ENCODE measurements at places on chromosomes 2 and 18.

DNA sequence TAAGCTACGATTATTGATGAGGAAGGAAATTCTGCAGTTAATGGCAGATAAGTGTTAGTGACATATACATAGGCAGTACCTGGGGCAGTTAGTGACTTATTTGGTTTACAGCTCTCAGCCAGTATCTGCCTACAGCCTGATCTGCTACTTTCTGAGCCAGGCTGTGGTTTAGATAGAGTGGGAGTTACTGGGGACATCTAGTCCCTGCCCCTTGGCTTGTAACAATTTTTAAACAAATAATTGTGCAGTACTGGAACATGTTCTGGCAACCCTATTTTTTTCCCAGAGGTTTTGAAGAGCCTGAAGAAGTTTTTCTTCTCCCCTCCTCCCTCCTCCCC lies 2.3 kb downstream of the KIF5C start:
- no peak for DNase-seq

GRCh38 chr2:67400560-67401485 lies 3.7 kb downstream of the ETAA1 start:
- DNase-seq, result no peak

- no peak for DNase-seq
Measured at GRCh38 chr2:73938718-73939352, 12.2 kb downstream of the DGUOK start.

DNA sequence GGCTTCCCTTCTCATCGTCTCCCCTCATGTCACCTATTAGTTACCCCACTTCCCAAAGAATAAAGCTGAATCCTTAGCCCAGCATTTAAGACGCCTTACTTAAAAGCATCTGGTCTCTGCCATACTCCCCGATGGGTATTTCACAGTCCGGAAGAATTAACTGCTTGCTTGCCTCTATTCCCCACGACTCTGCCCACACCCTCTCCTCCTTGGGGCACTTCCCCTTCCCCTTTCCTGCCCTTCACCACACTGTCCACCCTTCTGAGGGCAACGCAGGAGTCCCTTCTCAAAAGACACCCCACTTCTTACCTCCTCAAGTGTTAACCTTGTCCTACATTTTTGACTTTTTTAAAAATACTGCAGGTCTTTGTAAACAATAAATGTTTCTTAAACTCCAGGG lies 60.1 kb upstream of the RMP24 start:
- DNase-seq, result no peak

- no peak for DNase-seq
Measured at GRCh38 chr2:61887717-61888266, 664 bp downstream of the CCT4 start.

- no peak for DNase-seq
Measured at GRCh38 chr2:81234711-81235110, 930.2 kb upstream of the LRRTM1 start.

DNA sequence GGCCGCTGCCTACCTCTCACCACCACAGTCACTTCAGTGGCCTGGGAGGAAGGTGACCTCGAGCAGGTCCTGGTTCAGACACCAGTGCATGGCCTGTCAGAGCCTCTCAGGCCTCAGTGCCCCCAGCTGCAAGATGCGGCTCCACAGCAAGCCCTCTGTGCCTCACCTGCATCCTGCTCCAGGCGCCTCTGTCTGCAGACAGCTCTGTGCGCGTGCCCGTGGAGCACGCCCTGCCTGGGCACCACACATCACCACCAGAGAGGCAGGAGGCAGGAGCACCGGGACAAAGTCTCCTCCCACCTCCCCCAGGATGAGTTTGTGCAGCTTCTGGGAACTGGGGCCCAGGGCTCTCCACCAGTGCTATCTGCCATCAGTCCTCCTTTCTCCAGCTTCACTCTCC lies 98.7 kb downstream of the TFCP2L1 start:
- DNase-seq, result no peak

GRCh38 chr18:31101183-31102024 lies 817 bp downstream of the DSC2 start:
- DNase-seq, result no peak

DNA sequence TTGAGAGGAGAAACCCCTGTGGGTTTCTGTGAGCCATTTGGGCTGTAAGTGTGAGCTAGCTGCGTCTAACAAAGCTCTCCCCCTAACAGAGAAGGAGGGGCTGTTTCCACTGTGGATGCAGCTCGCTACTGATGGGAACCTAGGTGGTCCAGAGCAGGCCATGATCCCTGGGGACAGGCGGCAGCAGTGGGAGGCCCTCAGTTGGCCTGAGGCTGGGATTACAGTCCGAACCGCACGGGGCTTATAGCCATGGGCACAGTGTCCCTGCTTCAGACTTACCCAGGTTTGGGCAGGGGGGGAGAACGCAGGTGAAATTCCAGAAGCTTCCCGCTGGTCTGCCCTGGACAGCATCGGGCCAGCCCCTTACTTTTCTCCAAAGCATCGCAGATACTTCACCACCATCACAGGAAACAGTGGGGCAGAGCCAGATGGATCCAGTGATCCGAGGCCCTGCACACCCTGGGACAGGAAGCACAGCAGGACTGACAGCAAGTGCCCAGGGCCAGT lies 139.4 kb downstream of the SEPTIN10 start:
- DNase-seq, result no peak

GRCh38 chr18:68035774-68036522 lies 519.4 kb upstream of the DSEL start:
- DNase-seq, result no peak

GRCh38 chr2:59000796-59001195 lies 759.7 kb upstream of the FANCL start:
- no peak for DNase-seq

DNA sequence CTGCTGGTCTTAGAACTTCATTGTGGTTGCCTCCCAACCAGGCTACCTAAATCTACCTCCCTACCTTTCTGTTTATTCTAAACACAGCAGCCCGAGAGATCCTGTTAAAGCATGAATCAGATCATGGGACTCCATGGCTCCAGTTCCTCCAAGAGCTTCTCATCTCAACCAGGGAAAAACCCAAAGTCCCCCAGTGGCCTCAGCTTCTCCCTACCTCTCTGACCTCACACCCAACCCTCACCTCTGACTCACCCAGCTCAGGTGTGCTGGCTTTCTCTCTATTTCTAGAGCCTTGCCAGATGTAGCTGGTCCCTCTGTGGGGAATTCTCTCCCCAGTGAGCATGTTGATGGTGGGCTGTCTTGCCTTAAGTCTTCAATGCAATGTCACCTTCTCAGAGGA lies 93.8 kb upstream of the COPS8 start:
- no peak for DNase-seq

DNA sequence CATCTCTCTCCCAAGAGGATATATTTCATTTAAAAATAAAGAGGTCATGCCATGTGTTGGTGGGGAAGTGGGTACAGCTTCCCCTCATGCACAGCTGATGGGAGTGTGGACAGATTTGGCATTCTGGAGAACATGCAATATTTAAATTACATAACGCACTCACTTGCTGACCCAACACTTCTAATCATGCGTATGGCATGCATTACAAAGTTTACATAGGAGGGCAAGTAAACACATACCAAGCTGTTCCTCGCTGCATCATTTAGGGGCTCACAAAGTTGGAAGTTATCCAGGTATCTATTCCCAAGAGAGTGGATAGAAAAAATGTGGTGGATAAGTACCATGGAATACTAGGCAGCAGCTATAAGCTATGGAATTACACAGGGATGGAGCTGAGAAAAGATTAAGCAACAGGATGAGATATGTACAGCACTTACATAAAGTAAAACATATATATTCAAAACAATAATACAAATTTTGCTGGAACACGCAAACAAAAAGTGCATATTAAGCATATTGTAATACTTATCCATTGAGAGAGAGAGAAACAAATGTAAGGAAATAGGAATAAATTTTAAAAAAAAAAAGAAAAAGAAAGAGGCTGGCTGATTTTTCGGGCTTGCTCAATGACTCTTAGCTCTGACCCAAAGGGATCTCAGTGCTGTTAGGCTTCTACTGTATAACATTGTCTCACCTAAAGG lies 11.0 kb downstream of the CYP1B1 start:
- DNase-seq, result no peak

GRCh38 chr18:35842536-35842935 lies 129.9 kb upstream of the RMP24 start:
- DNase-seq, result no peak

DNA sequence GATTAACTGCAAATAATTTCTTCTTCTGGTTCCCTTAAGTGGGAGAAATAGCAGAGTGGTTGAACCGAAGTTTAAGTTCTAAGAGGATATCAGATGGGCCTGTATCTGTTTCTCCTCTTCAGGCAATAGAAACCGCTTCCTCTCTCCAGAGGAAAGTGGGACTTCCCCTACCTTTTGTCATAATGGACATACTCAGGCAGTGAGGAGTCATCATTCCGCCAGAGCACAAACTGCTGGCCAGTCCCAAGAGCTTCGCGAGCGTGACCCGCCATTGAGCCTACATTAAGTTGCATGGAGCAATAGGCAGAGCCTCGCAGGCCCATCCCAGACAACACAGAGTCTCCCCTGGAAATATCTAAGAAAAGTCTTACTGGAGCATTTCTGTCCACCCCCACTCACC lies 158.9 kb downstream of the LDLRAD4 start:
- DNase-seq, result no peak

DNA sequence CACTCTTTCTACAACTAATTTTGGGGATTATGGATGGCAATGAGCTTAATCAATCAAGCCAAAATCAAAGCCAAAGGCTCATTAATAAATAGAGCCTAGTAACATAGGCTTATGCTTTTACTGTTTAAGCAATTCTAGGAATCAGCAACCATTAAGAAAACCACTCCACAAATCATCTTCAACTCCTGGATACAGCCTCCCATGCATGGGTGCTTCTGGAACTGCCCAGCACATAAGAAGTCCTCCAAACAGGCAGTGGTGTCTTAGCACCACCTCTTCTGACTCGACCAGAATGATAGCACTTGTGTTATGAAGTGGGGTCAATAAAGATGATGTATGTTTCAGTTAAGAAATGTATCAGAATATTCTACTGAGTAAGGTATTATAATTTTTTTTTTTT lies 104.4 kb upstream of the SERPINE2 start:
- DNase-seq, result no peak

GRCh38 chr18:10713409-10713808 lies 187.6 kb downstream of the NAPG start:
- no peak for DNase-seq

GRCh38 chr18:50581517-50581916 lies 21.6 kb downstream of the MAPK4 start:
- DNase-seq, result no peak

DNA sequence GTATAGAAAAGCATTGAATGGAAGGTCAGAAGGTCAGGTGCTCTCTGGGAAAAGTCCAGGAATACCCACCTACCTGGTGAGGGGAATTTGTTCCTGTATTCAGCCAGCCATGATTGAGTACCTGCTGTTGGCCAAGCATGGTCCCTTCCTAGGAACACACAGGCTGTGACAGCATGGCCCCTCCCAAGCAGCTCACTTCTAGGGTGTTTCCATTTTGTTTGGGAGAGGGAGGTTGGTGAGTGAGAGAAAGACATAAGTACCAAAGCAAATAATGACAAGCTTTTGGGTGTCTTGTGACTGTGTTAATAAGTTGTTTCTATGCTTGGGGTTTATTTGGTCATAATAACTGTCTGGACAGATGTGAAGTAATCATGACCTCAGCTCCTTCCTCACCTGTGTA lies 46.3 kb downstream of the CABLES1 start:
- no peak for DNase-seq

- no peak for DNase-seq
Measured at GRCh38 chr2:47014564-47015051, 99.0 kb upstream of the MCFD2 start.

DNA sequence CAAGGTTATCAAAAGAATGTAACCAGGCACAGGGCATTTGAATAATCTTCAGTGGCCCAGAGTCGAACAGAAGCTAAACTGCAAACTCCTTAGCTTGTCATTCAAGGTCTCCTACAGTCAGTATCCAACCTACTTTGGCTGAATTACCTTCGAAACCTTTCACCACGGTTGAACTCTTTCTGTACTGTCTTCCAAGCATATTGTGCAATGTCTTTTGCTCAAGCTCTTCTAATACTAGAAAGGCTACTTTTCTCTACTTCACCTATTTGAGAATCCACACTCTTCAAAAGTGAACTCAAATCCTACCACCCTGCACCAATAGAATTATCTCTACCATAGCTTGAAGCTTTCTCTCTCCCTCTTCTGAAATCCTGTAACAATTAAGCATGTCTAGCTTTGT lies 142.9 kb downstream of the NR4A2 start:
- no peak for DNase-seq

- DNase-seq, result no peak
Measured at GRCh38 chr2:179991344-179991743, 15.8 kb downstream of the CWC22 start.

GRCh38 chr2:145985517-145985916 lies 1465.6 kb upstream of the ZEB2 start:
- DNase-seq, result no peak

- no peak for DNase-seq
Measured at GRCh38 chr2:234957834-234958135, 6.0 kb downstream of the SH3BP4 start.

GRCh38 chr2:37156857-37157714 lies at the start of gene EIF2AK2:
Gene EIF2AK2, minus strand, starts transcription at chr2:37156980. Its CDS starts 9,174 bp downstream, at chr2:37147806.
- peak; percentile 71 for DNase-seq

DNA sequence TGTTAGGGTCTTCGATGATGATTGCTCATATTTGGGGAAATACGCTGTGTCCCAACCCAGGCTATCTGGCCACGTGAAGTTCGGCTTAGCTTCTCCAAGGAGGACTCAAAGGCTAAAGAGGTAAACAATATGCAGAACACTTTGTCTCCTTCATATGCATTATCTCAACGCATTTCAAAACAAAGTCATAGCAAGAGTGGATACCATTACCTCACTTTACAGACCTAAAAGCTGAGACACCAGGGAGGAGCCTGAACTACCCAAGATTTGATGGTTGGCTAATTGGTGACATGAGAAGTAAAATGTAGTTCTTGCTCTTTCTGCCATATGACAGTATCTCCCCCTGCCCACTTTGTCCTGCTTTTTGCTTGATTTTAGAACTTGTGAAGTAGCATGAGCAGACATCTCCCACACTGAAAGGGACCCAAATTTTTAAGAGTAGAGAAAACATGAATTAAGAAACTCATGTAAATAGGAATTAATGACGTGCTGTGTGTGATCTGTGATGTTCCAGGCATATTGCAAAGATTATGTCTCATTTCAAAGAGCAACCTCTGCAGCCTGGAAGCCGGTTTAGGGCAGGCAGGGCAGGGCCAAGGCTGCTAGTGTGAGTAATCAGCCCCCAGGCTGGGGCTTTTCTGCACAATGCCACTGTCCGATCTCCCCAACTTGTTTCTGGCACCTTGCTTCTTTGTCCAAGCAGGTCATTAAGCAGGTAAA lies 144.5 kb downstream of the BCL11A start:
- no peak for DNase-seq

DNA sequence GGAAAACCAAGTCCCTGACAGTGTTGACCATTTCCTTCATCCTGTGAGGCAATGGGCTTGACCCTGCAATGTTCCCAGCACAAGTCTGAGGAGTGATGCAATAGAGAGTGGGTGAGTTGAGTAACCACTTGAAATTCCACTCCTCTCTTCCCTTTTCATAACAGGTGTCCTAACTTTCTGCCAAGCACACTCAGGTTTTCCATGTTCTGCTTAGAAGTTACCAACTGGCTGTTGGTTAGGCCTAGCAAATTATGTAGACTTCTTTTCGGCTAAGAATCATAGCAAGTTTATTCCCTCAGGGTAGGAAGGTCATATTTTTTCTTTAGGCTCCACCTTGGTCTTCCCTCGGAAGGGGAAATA lies 11.5 kb downstream of the GNLY start:
- no peak for DNase-seq

- DNase-seq, result no peak
Measured at GRCh38 chr2:199468561-199469513, 11.1 kb upstream of the SATB2 start.

All from stimulated activated CD8-positive, alpha-beta memory T cell treated with anti-CD3 and anti-CD28 coated beads, Interleukin-12 subunit alpha, Interleukin-12 subunit beta, amount 100 ng/mL, for 1 hour (primary cell).